Lung microvascular endothelial cell (primary cell): ENCODE measurements at places on chromosomes 2 and 18. TPM values are rescaled to one million over a fixed set of nuclear protein-coding genes. Genes with fewer than 3 reads are reported as not detected.

Gene UCN
- 0.40 and 0.44 TPM in 2 replicates for total RNA-seq

Gene FEZ2
- 52.1 and 54.2 TPM in 2 replicates for total RNA-seq

Gene CCDC74B
- total RNA-seq = 0.79 and 1.5 TPM in 2 replicates

Gene IL36B
- total RNA-seq = not detected in 2 replicates

DNA sequence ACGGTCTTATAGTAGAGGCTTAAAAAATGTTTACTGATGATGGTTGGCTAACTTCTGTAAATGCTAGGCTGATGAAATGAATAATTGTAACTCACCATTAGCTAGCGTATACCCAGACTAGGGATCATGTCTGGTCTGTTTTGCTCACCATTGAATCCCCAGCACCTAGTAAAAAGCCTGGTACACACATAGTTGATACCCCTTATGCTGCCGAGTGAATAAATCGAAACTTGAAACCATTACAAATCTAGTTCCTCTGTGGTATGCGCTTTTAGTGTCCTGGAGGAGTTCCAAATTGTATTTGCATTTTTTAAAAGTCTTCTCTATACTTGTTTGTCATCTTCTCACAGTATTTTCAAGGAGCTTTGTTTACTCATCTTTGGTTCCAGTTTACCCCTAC is 1.3 kb downstream of the TAF1B start:
- no peak for DNase-seq

- DNase-seq = no peak
Measured at GRCh38 chr2:159608108-159608507, 8.2 kb downstream of the BAZ2B start.

GRCh38 chr18:60401346-60401745 is 28.8 kb upstream of the MC4R start:
- DNase-seq = no peak

DNA sequence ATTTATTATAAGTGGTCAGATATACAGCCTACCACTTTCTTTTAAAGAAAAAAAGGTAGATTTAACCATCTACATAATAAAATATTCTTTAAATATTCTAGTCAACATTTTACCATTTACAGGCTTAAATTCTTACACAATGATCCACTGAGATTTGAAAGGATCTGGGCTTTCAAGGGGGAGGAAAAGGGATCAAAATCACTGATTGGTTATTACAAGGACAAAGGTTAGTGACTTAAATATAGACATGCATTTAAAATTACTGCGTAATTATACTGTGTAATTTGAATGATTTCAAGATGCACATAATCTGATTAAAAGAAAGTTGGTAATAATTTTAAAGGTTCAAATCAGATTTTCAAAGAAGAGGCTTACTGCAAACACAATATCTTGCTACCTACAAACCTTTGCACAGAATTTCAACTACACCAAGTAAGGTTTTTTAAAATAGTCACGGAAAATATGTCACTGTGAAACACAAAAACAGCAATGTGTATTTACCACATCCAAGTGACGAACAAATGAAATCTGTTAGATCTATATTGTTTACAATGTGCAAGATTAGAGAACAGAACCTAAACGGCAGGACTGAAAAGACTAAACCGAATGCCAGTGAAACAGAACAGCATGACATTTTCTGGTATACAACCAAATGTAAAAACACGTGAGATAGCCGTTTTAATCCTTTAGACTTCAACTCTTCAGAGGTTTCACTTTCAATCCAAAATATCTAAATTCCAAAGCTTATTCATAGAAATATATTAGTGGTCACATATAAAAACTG is 40.8 kb downstream of the RTN4 start:
- DNase-seq = no peak

DNA sequence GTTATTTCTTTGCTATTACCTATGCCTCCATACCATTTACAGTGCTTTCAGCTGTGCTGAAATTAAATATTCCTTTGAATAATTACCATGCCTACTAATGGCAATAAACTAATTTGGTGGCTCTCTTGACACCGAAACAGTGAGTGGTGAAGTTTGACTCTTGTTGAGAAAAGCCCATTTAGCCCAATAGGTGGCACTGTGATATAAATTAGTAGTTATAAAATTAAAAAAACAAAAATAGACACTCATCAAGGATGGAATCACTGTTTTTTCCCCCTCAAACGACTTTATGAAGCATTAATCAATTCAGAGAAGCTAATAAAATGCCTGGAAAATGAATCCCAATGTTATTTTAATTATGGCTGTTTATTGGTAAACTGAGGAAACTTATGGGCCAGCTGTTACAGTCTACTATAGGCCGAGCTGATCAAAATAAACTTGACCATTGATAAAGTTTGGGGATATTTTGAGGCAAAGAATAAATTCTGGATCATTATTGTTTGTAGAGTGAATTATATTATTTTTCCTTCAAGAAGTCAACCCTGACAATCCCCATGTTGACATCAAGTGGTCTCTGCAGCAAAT is 339.6 kb downstream of the TRIB2 start:
- DNase-seq = peak; percentile 47

- no peak for DNase-seq
Measured at GRCh38 chr2:235051436-235052260, 99.8 kb downstream of the SH3BP4 start.

DNA sequence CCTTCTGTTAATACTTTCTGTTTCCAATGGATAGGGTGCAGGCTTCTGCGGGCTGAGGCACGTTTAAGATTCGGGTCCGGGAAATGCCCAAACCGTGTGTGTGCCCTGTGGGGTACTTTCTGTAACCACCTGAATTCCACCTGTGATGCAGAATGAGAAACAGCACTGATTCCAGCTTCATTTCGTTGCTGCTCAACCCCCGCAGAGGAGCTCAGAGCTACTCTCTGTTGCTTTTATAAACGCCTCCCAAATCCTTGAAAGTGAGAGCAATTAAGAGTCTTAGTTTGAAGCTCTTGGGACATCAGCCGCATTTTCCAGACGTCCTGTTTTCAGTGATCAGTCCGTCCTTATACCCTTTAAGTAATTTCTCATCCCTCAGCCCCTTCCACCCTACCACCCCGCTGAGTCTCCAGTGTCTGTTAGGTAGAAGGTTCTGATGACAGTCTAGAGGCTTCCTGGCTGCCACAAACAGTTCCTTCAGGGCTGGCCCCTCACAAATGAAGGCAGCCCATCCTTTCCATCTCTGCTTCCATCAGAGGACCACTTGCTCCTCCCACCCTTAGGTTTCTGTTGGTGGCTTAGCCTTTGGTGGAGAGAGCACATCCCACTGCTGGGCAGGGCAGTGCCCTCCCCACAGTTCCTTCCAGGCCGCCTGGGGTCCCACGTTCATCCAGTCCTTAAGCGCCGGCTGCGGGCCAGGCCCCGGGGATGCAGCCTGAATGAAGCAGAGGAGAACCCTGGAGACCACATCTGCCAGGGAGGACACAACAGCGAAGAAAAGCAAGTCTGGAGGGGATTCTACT is 230.1 kb downstream of the SEPTIN10 start:
- DNase-seq = no peak

GRCh38 chr18:8696749-8697211 is 8.6 kb upstream of the MTCL1 start:
- DNase-seq = peak; percentile 73

- peak; percentile 43 for DNase-seq
Measured at GRCh38 chr2:95526360-95527341, 42.1 kb upstream of the TRIM43B start.

DNA sequence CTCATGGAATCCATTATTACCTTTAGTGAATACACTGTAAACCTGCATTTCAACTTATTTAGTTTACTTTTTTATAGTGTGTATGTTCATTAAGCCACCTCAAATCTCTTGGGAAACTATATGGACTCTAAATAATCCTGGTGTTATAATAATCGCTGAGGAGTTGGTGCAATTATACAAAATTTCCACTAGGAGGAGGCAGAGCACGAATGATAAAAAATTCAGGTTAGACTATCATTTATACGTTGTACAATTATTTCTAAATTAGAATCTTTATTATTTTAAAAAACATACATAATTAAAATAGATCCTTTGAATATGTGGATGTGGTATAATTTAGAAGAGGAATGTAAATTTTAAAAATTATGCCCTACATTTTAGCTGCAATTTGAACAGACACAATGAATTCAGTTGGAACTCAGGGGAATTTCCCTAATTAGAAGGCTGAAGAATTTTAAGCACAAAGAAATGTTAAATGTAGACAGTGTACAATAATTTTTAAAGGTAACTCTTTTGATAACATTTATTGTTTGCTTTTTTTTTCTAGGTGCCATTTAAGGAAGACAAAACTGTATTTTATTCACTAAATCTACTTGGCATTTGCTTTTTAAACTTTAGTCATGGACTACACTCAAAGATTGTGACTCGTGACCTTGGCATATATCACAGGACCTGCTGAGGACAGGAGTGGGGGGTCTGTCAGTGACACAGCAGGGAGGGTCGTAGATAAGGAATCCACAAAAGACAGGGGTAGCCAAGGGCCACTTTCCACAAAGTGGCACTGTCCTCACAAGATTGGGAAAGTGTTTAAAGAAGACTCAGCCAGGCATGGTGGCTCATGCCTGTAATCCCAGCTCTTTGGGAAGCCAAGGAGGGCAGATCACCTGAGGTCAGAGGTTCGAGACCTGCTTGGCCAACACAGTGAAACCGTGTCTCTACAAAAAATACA is 45.5 kb downstream of the RAB12 start:
- peak; percentile 51 for DNase-seq

DNA sequence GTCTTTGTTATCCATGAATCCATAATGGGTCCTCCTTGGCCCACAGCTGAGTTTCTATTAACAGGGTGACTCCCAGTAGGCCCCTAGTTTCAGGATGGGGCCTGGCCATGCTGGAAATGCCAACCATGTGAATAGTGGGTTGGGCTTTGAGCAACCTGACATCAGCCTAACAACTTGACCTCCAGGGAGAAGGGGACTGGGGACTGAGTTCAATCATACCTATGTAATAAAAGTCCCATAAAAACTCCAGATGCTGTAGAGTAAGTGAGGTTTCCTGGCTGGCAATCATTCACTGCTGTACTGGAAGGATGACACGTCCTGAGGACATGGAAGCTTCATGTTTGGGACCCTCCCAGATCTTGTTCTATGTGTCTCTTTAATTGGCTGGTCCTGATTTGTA is 7.9 kb downstream of the REV1 start:
- peak; percentile 49 for DNase-seq
